ENCODE measurements at places on chromosomes 5 and 9. TPM values are rescaled to one million over a fixed set of nuclear protein-coding genes. Genes with fewer than 3 reads are reported as not detected.

GRCh38 chr5:113224605-113225065, 210.2 kb downstream of the TSSK1B start:
- no peak overlapping the region for H3K4me3 ChIP-seq
- DNase-seq, result no peak
- H3K4me1 ChIP-seq, result peaks cover 10% of the 10 kb centered on the region
- H3K36me3 ChIP-seq, result no peaks in the 10 kb centered on the region

DNA sequence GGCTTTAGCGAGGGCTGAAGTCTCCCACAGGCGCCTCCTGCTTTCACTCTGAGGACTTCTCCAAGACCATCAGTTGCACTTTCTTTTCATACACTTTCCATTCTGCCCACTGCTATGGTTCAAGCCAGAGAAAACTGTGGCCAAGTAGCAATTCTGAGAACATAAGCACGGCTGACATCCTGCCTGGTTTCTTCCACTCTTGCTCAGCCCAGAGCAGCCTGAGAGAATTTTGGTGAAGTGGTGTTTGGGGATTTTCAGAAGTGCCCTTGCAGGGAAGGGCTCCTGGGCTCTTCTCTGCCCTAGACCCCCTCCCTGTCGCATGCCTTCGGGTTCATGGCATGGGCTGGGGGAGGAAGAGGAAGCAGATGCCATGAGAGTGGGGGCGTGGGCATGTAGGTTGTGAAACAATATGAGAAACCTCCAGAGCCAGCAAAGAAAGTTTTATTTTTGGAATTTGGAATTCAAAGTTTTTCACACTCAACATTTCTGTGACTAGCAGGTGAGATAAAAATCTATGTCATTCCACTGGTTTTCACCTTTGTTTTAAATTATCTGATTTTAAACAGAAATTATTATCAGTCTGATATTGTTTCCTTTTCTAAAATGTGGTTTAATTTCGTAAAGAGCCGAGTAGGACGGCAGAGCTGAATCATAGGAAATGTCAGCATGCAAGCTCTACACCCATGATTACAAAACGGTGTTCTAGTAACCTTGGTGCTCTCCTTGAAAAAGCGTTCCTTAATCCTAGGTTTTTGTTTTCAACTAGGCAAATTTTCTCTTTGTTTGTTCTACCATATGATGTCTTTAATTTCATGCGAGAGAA, 27.8 kb upstream of the TNFSF8 start:
- peak; percentile 46 for DNase-seq
- no peaks in the 10 kb centered on the region for H3K4me1 ChIP-seq
- peaks cover 16% of the 10 kb centered on the region for H3K27me3 ChIP-seq
- H3K36me3 ChIP-seq, result no peaks in the 10 kb centered on the region

BASP1 gene
- total RNA-seq, result 111 TPM

DNA sequence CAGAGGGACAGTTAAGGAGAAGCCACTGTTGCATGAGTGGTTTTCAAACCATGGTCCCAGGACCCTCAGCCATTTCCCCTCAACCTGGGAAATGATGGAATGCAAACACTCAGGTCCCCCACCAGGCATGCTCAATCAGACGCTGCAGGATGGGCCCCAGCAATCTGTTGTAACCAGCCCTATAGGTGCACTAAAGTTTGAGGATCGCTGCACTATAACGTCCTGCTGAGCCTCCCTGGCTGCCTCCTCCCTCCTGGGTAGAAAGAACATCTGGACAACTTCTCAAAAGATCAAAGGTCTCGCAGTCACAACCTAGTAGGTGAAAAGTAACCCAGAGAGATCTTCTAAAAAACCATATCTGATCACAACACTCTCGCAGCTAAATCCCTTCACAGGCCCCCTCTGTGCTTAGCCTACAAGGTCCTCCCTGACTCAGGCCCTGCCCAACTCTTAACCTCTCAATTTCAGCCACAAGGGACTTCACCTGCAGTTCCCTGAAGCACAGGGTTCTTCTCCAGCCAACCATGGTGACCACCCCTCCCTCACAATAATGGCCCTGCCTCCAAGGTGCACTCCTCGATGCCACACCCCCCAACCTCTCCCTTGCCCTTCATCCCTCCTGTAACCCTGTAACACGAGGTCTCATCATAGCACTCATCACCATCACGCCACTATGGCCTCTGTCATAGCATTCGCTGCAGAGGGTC, 3.5 kb downstream of the SHB start:
- peak overlapping the region; percentile 97 for H3K4me3 ChIP-seq
- no peaks in the 10 kb centered on the region for H3K36me3 ChIP-seq
- H3K27me3 ChIP-seq, result no peaks in the 10 kb centered on the region
- H3K4me1 ChIP-seq, result peaks cover 45% of the 10 kb centered on the region

PRLR gene
- total RNA-seq, result 0.06 TPM

GRCh38 chr5:32777733-32778132, 66.6 kb downstream of the NPR3 start:
- DNase-seq, result no peak
- peaks cover 73% of the 10 kb centered on the region for H3K27me3 ChIP-seq
- H3K27ac ChIP-seq, result no peak overlapping the region

OR1J1 gene
- total RNA-seq, result not detected
